ENCODE measurements at places on chromosomes 5 and 9.

DNA sequence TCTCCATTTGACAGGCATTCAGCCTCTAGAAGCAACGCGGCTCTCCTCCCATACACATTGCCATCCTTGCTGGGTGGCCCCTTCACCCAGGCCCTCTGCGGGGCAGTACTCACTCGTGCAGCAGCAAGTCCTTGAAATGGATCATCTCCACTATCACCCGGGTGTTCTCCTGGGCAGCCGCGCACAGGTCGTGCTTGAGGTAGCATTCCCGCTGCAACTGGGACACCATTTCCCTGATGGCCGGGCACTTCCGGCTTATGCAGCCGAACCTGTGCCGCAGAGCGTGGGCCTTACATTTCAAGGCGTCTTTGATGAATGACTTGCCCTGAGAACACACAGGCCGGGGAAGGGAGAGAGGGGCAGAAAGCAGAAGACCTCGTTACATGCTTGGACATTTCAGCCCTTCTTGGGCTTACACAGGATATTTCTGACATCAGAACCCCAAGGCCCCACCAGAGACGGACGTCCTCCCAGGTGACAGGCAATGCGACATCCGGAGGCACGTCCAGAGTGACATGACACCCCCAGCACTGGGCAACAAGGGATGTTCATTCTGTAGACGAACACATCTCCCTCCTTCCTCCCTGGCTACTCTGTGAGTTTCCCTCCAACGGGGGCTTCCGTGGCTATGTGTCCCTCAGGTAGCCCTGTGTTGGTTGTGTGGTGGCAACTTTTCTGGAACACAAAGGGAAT lies 5.0 kb downstream of the STC2 start:
- no peak for DNase-seq

DNA sequence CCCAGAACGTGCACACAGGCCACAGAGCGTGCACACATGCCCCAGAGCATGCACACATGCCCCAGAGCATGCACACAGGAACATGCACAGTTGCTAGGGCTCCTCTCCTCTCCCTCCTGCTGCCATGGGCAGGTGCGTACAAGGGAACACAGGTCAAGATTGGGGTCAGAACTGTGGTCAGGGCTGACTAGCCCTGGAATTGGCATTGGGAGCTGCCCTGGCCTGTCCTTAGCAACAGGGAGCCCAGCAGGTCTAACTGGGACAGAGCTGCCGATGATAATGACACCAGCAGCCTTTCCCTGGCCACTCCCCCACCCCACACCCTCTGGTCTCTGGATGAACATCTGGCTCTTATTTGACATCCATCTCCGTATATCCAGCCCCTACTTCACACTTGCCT lies 8.0 kb downstream of the PCDH1 start:
- no peak for DNase-seq

GRCh38 chr5:121667292-121667691 lies 184.4 kb upstream of the FTMT start:
- no peak for DNase-seq

DNA sequence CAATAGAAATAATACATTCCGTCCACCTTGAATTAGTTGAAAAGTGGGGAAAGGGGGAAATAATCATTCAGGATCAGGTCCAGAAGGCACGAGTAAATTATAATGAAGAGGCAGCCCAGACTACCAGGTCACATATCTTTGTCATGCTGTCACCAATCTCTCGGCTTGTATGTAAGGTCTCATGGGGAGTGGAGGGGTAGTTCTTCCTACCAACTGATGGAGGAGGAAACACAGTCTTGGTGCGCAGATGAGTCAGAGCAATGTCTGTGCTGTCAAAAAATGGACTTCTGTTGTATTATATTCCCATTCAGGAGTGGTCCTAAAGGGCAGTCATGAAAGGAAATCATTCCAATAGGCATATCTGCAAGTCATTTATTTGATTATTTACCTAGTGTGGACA lies 164.2 kb upstream of the PTGER4 start:
- no peak for DNase-seq

GRCh38 chr9:78261403-78262001 lies 25.6 kb downstream of the CEP78 start:
- peak; percentile 26 for DNase-seq

GRCh38 chr5:98474782-98475181 lies 298.7 kb upstream of the RGMB start:
- DNase-seq: peak; percentile 69

GRCh38 chr9:130266236-130267098 lies 907 bp downstream of the HMCN2 start:
- DNase-seq: no peak

DNA sequence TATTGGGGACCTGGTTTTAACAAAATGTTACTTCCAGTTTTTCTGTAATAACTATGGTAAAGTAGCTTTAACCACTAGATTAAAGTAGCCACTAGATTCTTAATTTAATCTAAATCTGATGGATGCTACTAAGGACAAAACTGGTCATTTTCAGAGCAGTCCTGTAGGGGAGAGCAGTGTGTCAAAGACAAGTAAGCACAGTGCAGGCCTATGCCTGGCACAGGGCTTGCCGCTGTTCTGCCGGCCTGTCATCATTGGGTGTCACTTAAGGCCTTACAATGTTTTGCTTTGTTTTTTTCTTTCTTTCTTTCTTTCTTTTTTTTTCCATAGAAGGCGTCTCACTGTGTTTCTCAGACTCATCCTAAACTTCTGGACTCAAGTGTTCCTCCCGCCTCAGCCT lies 53.0 kb upstream of the NXNL2 start:
- DNase-seq: no peak

DNA sequence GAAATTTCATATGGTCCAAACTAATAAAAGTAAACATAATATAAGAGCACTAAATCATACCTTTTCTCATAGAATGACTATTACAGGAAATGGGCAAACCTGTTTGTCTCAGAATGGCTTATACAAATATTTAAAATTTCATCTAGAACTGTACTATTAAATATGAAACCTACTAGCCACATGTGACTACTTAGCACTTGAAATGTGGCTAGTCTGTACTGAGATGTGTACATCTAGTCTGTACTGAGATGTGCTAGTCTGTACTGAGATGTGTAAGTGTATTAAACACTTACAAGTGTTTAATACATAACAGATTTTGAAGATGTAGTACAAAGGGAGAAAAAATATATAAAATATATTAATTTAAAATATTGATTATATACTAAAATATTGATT lies 22.4 kb downstream of the ABITRAM start:
- no peak for DNase-seq

DNA sequence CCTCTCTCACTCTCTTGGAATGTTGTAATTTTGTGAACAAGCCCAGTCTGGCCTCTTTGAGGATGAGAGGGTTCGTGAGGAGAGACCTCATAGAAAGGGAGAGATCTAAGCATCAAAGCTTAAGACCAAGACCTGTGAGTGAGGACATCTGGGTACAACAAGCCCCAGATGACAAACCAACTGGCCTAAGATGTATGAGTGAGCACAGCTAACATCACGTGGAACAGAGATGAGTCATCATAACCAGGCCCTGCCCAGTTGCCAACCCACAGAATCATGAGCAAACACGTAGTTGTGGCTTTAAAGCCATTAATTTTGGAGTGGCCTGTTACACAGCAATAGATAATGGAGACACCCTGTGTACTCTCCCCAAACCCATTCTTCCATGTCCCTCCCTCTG lies 439.1 kb upstream of the KIF2A start:
- DNase-seq: peak; percentile 13

DNA sequence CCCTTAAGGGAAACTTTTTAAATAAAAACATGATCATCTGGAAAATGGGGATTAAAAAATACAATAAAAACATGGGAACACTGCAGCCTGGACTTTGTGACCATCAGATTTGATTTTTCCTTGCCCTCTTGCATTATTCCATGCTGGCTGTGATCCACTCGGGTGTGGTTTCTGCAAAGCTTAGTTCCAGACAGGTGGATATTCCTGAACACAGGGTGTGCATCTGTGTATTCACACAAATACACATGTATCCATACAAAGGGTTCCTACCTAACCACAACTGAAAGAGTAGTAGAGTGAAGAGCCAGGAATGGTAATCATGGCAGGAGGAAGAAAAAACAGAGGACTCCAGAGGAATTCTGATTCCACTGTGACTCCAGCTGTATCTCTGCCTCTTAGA lies 178.2 kb downstream of the PAM start:
- no peak for DNase-seq

GRCh38 chr9:14909181-14909580 lies 1.0 kb downstream of the FREM1 start:
- no peak for DNase-seq

DNA sequence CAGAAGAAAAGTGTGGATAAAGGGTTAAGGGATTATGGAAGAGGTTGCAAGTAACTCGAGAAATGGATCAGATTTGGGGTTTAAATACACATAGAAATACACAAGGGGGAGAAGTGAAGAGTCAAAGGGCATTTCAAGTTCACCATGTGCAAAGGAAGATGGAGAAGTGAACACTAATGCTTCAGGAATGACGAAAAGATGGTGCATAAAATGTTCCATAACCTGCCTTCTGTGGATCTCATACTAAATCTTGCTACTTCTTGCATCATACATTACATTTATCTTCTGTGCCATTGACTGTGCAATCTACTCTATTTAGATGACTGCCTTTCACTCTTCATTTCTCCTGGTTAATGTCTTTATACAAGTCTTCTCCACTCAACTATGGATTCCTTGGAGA lies 5.7 kb upstream of the SMC2 start:
- no peak for DNase-seq

DNA sequence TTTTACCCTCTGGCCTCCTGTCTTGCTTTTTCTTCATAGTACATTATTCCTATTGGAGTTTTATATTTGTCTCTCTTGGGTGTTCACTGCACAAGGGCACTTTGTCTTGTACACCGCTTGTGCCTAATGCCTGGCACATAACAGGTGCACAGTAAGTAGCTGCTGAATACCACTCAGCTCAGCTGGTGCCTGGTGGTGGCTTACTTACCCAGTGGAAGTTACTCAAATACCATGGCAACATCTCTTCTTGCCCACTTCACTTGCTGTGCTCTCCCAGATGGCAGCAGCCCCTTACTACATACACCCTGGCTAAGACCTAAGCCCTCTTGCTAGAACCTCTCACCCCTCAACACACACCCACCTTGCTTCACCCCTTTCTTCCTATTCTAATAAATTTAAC lies 11.3 kb upstream of the SKP1 start:
- no peak for DNase-seq

DNA sequence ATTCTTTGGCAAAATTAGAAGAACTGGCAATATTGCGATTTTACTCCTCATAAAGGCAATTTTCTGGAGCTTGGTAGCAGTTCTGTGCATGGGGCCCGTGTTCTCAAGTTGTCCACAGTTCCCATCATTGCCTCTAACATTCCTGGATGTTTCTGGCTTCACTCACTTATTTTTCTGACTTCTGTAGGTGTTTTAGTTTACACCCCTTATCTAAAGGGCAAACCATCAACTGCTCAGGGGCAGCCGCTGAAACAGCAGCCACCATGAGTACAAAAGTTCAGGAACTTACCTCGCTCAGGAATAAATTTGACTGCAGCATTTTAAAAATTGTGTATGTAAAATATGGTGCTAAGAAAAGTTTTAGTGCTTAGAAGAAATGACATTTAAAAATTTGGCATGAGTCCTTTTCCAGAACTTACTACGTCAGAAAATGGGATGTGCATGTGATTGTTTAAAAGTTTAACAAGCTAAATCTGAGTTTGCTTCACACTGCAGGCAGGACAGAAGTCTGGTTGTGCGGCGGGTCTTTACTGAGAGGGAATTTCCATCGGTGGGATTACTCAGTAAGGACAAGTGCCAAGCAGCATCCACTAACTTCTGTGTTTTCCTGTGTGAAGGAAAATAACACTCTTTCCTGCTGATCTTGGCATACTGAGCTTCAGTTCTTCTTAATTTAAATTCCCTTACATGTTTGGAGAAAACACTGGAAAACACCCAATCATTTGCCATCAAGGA lies 261.7 kb downstream of the MAT2B start:
- DNase-seq: peak; percentile 13

- peak; percentile 19 for DNase-seq
Observed at GRCh38 chr9:96719921-96720320, 58.0 kb downstream of the ZNF510 start.

- DNase-seq: no peak
Observed at GRCh38 chr5:143648696-143649095, 163.3 kb upstream of the HMHB1 start.

DNA sequence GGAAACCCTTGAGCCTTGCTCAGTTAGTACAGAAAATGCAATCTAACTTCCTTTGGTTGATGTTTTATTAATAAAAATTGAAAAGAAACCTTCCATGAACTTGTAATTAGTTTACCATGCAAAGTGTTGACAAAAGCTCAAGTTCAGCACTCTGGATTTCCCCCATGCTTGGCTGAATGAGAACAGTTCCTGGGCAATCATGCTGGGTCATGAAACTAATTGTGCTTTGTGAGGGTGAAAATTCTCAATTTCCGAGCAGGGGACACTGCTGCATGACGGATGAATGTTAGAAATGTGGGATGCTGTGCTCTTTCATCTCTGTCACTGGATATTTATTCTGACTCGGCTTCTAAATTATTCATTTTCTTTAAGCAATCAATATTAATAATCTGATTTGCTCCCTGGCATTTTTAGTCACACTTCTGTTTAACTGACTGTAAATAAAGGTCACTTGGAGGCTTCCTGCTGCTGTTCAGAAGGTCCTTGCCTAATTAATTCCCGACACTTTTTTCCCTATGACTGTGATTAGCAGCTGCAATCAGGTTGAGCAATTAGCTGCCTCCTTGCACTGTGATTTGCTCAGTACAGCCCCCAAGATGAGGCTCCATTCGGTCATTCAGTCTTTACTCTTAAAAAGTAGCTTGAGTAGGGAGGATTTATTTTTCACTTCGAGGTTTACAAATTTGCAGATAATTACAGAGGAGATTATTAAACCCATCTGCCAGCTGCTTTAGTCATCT lies 678.1 kb upstream of the ZNF608 start:
- DNase-seq: peak; percentile 20

- DNase-seq: no peak
Observed at GRCh38 chr9:106220415-106220814, 526.1 kb downstream of the TMEM38B start.

DNA sequence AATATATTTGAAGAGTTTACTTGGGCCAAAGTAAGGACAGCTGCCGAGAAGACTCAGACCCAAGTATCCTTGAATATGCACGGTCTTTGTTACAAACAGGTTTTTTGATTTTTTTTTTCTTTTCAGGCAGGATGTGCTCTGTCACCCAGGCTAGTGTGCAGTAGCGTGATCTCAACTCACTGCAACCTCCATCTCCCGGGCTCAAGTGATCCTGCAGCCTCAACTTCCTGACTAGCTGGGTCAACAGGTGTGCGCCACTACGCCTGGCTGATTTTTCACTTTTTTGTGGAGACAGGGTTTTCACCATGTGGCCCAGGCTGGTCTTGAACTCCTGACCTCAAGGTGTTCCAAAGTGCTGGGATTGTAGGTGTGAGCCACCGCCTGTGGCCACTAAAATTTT lies 27.4 kb downstream of the JMY start:
- DNase-seq: no peak

GRCh38 chr9:123336449-123336848 lies 19.5 kb upstream of the CRB2 start:
- DNase-seq: no peak

DNA sequence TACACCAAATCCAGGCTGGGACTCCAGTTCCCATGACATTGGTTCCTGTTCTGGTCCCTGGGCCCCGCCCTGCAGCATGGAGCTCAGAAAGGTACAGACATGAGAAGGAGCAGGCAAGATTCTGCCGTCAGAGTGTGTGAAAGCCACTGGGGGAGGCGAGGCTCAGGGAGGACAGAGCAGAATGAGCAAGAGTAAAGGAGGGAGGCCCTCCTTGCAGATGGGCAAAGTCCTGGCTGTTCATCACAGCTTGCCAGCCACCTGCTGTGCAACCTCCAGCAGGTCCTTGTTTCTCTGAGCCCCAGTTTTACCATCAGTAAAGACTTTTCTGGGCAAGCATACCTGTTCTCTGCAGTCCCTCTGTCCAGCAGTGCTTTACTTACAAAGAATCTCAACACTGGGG lies 73.3 kb downstream of the HRH2 start:
- no peak for DNase-seq
